ENCODE measurements at places on chromosomes 2 and 18. TPM values are rescaled to one million over a fixed set of nuclear protein-coding genes. Genes with fewer than 3 reads are reported as not detected.

- no peak for DNase-seq
Observed at GRCh38 chr2:23219666-23220065, 165.3 kb upstream of the KLHL29 start.

Gene FOXI3
- not detected for total RNA-seq

Gene WDFY1
- 20.7 TPM for total RNA-seq

DNA sequence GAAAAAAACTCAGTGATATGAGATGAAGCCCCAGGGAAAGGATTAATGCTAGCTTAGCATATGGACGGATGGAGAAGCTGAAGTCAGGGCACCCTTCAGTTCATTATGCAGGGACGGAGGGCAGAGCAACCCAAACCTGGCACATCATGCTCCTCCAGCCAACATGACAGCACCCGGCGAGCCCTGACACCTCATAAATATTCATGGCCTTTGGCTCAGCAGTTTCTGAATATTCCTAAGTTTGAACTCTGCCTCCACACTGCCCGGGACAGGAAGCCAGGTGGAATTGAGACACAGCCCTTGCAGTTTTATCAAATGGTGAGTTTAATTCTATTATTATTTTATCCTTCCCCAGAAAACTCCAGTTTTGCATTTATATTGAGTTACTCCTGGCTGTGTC, 87.3 kb upstream of the SH3BP4 start:
- DNase-seq: no peak

Gene COL6A3
- 4.1 TPM for total RNA-seq

GRCh38 chr2:2809771-2810170, 478.7 kb upstream of the MYT1L start:
- no peak for DNase-seq

DNA sequence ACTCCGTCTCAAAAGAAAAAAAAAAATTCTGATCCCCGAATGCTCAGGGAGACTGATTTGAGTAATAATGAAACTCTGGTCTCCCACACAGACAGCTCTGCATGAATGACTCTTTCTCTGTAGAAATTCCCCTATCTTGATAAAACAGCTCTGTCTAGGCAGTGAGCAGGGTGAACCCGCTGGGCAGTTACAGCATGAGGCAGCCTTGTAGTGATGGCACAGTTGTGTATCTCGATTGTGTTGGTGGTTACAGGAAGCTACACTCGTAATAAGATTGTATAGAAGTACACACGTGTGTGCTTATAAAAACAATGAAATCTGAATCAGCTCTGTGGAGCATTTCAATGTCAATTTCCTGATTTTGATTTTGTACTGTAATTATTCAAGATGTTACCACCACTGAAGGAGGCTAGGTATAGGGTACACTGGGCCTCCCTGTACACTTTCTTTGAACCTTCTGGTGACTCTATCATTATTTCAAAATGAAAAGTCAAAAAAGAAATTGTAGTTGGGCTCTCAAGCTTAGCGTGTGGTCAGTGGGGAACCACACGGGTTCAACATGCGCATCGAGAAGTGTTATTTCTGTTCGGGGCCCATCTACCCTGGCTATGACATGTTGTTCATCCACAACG, 34.9 kb upstream of the ATP8B1 start:
- no peak for DNase-seq

GRCh38 chr2:165953306-165953654, 296 bp downstream of the TTC21B start:
- no peak for DNase-seq

Gene ANO7
- total RNA-seq: 2.8 TPM

DNA sequence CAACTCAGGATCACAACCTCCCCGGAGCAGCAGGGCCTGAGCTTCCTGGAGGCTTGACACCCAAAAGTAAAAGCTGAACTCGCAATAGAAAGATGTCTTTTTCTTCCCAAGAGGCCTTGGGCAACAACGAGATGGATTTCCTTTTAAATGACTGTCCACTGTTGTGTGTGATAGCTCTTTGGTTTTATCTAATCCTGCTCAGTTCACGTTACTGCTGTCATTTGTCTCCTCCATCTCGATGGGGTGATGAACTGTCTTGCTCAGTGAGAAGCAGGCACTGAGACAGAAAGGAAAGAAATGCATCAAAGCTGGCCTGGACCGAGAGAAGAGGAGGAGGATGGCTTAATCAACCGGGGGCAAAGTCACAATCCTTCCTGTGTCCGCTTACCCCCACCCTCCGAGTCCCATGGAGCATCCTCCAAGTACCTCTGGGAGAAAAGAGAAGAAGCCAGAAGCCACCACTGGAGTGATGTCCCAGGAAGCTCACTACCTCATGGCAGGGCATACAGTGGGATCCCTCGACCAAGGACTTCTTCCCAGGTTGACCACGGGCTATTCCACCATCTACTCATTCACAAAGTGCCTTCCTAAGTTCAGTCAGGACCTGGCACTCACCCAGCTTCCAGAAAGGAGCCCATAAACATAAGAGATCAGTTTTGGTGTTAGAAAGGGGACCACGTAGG, 68.5 kb downstream of the GALNT14 start:
- DNase-seq: no peak

DNA sequence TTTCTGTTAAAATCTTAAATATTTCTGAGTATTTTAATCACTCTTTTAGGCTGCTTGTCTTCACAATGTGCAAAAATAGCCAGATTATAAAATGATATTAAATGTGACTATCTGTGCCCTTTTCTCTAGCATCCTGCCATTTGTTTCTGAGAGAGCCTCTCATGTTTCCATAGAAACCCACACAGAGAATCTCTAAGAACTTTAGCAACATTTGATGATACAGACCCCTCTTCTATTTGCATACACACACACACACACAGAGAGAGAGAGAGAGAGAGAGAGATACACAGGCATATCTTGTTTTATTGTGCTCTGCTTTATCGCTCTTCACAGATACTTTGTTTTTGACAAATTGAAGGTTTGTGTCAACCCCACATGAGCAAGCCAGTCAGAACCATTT, 134.5 kb upstream of the DDX18 start:
- no peak for DNase-seq

Gene RFX8
- total RNA-seq: not detected

GRCh38 chr2:42768706-42769256, 4.8 kb upstream of the OXER1 start:
- no peak for DNase-seq

DNA sequence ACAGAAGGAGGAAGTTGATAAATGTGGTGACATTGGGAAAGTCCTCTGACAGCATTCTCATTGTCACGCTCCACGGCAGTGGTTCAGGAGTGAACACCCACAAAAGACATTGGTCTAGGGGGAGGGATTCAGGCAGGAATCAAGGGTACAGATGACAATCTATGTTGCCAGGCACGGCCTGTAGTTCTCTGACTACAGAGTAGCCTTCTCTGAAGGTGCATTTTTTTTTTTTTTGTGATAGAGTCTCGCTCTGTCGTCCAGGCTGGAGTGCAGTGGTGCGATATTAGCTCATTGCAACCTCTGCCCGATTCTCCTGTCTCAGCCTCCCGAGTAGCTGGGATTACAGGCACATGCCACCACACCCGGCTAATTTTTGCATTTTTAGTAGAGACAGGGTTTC, 7.4 kb upstream of the MOB1A start:
- no peak for DNase-seq

- DNase-seq: no peak
Observed at GRCh38 chr2:130829015-130829414, 7.7 kb upstream of the ARHGEF4 start.

DNA sequence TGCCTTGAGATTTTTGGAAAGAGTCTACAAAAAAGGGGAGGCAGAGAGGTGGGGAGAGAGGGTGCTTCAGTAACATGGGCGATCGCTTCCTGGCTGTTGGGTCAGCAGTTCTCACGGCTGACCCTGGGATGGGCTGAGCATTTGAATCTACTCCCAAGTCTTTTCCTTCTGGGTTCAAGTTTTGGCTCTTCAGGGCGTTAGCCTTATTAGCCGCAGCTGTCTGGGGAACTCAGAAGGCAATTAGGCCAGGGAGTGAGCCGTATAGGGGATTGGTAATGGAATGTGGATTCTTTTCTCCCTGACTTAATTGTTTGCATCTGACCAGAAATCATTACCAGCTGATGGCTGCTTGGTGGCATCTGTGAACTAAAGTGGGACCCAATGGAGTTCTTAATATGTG, 250.5 kb upstream of the SKOR2 start:
- DNase-seq: no peak

- DNase-seq: no peak
Observed at GRCh38 chr2:230872968-230873660, 8.4 kb downstream of the ITM2C start.

Gene SERPINB11
- total RNA-seq: not detected

- no peak for DNase-seq
Observed at GRCh38 chr2:217884985-217885384, 117.8 kb downstream of the TNS1 start.
